ENCODE measurements at places on chromosomes 3 and 15. TPM values are rescaled to one million over a fixed set of nuclear protein-coding genes. Genes with fewer than 3 reads are reported as not detected.

The COL6A5 gene
- 4.5 TPM for total RNA-seq

The ATP13A5 gene
- total RNA-seq: 2.0 TPM

The AHSG gene
- total RNA-seq: not detected

The ADGRG7 gene
- total RNA-seq: not detected

The TMEM202 gene
- not detected for total RNA-seq

The DNAJA4 gene
- total RNA-seq: 34.4 TPM

The AGTR1 gene
- total RNA-seq: 10.8 TPM

The CHRM5 gene
- not detected for total RNA-seq

The ZNF774 gene
- total RNA-seq: 5.5 TPM

The TM4SF4 gene
- not detected for total RNA-seq

The LRTM1 gene
- total RNA-seq: not detected

The MOBP gene
- 0.18 TPM for total RNA-seq

The LRRN1 gene
- total RNA-seq: 2.0 TPM

The CD96 gene
- 5.6 TPM for total RNA-seq

The SRGAP3 gene
- 7.8 TPM for total RNA-seq

The SNURF gene
- 21.3 TPM for total RNA-seq

The CRABP1 gene
- total RNA-seq: not detected

The SERINC4 gene
- not detected for total RNA-seq

The HRG gene
- total RNA-seq: not detected

The SEMA6D gene
- 10.2 TPM for total RNA-seq

The SLC22A14 gene
- total RNA-seq: not detected

The ALDH1L1 gene
- 2.8 TPM for total RNA-seq

The CCDC54 gene
- not detected for total RNA-seq

The DUOXA2 gene
- not detected for total RNA-seq

The TRH gene
- not detected for total RNA-seq

The ERC2 gene
- 1.5 TPM for total RNA-seq

The SH2D7 gene
- not detected for total RNA-seq

The MYO1E gene
- 59.4 TPM for total RNA-seq
